ENCODE measurements at places on chromosomes 4 and X. TPM values are rescaled to one million over a fixed set of nuclear protein-coding genes. Genes with fewer than 3 reads are reported as not detected.

Gene PAGE4
- not detected for total RNA-seq

Gene DGKK
- total RNA-seq = not detected

Gene BOD1L1
- total RNA-seq = 35.8 TPM

Gene LINC00632
- total RNA-seq = 211 TPM

Gene GUCY1B1
- total RNA-seq = 2.0 TPM

Gene SLC16A2
- 4.2 TPM for total RNA-seq

Gene PDGFRA
- total RNA-seq = 17.7 TPM

GRCh38 chr4:119286377-119287002, 35.4 kb downstream of the FABP2 start:
- no peak overlapping the region for H3K4me3 ChIP-seq
- peaks cover 23% of the 10 kb centered on the region for H3K4me1 ChIP-seq
- no peaks in the 10 kb centered on the region for H3K27me3 ChIP-seq
- no peak overlapping the region for H3K27ac ChIP-seq
- no peak for DNase-seq

DNA sequence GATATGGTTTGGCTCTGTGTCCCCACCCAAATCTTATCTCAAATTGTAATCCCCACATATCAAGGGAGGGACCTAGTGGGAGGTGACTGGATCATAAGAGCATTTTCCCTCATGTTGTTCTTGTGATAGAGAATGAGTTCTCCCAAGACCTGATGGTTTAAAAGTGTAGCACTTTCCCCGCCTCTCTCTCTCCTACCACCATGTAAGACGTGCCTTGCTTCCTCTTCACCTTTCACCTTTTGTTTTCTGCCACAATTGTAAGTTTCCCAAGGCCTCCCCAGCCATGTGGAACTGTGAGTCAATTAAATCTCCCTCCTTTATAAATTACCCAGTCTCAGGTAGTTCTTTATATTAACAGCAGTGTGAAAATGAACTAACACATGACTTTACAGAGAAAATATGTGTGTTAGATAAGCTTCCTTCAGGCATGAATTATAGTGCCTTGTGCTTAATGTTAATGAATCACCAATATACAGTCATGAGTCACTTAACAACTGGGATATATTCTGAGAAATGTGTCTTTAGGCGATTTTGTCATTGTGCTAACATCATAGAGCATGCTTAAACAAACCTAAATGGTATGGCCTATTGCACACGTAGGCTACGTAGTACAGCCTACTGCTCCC, 37.9 kb downstream of the PDGFC start:
- no peaks in the 10 kb centered on the region for H3K36me3 ChIP-seq
- H3K4me1 ChIP-seq = peaks cover 6% of the 10 kb centered on the region
- H3K27me3 ChIP-seq = no peaks in the 10 kb centered on the region
- no peak overlapping the region for H3K4me3 ChIP-seq
- H3K27ac ChIP-seq = no peak overlapping the region

DNA sequence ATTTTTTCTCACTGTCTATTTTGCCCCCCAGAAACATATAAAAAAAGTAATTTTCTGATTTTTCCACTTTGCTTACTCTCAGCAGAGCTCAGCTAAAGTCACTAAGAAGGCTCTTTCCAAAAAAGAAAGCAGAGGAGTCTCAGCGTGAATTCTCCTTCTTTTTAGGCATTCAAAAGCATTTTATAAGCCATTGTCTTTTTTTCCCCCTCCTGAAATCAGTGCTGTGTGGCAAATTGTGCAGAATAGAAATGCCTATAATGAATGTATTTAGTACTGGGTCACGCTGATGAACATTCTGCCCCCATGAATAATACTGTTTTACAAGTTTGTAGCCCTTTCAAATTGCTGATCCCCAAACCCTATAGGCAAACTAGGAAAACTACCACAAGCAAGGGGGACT, 1.6 kb upstream of the PCDH18 start:
- peaks cover 6% of the 10 kb centered on the region for H3K4me1 ChIP-seq
- H3K36me3 ChIP-seq = no peaks in the 10 kb centered on the region
- H3K27me3 ChIP-seq = no peaks in the 10 kb centered on the region
- no peak for DNase-seq

DNA sequence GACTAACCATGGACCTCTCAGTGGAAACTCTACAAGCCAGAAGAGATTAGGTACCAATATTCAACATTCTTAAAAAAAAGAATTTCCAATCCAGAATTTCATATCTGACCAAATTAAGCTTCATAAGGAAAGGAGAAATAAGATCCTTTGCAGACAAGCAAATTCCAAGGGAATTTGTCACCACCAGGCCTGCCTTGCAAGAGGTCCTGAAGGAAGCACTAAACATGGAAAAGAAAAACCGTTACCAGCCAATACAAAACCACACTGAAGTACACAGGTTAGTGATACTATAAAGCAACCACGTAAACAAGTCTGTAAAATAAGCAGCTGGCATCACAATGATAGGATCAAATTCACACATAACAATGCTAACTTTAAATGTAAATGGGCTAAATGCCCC, 156.6 kb downstream of the FAM13A start:
- no peak for DNase-seq
- no peak overlapping the region for H3K27ac ChIP-seq
- no peaks in the 10 kb centered on the region for H3K4me1 ChIP-seq
- H3K36me3 ChIP-seq = no peaks in the 10 kb centered on the region
- H3K27me3 ChIP-seq = no peaks in the 10 kb centered on the region

DNA sequence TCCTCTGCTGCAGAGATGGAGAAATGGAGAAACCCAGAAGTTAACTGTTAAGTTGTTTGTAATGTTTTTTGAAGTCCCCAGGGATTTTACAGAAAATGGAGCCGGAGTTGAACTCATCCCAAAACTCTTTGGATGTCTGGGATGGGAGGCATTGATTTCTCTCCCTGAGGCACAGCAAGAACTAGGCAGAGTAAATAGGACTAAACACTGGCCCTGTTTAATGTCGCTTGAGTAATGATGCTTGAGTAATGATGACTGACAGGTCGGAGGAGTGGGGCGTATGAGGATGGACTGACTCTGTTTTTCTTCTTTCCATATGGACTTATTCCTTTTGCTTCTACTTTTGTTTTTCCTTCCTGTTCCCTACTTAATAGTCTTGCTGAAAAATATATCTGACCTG, 69.9 kb downstream of the ARHGAP10 start:
- no peaks in the 10 kb centered on the region for H3K36me3 ChIP-seq
- H3K4me1 ChIP-seq = peaks cover 14% of the 10 kb centered on the region
- H3K27me3 ChIP-seq = no peaks in the 10 kb centered on the region

- no peaks in the 10 kb centered on the region for H3K4me1 ChIP-seq
- no peak overlapping the region for H3K27ac ChIP-seq
- no peak overlapping the region for H3K4me3 ChIP-seq
Measured at GRCh38 chr4:55269995-55270394, 76.0 kb upstream of the SRD5A3 start.

DNA sequence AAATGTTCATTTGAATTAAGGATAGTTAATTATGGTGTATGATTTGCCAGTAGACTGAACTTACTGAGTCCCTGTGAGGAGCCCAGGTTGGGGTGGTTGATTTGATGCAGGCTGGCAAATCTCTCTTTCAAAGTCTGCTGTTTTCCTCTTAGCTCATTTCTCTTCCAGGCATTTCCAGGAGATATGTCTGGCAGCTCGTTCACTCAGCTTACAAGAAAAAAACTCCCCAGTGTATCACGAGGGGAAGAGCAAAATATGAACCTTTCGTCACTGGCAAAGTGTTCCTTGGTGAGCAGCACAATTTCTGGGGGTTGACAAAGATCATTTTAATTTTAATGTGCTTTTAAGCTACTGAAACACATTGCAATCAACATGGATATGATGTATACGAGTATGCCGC, 244.2 kb downstream of the CBLL2 start:
- H3K27me3 ChIP-seq = no peaks in the 10 kb centered on the region
- H3K4me3 ChIP-seq = no peak overlapping the region
- no peaks in the 10 kb centered on the region for H3K4me1 ChIP-seq
- H3K36me3 ChIP-seq = no peaks in the 10 kb centered on the region
- H3K27ac ChIP-seq = no peak overlapping the region
